ENCODE measurements at places on chromosomes 16 and 17.

DNA sequence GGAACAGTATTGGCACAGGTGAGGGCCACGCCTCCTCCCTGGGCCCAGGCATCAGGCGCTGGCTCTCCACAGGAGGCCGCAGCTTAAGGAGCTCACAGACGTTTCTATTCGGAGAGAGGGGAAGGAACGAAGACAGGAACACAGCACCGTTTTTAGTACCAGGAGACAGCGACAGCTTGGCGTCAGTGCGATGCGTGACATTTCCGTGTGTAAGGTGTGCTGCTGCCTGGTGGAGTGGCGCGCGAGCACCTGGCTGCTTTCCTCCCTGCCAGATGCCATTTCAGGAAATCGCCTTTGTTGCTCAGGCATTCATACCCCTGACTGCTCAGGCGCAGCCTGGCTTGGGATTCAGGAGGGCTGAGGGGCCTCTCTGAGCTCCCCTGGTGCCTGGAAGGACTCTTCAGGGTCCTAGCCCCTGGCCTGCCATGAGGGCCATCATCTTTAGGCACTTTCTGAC lies 367.5 kb downstream of the CPPED1 start:
- no peak for DNase-seq

DNA sequence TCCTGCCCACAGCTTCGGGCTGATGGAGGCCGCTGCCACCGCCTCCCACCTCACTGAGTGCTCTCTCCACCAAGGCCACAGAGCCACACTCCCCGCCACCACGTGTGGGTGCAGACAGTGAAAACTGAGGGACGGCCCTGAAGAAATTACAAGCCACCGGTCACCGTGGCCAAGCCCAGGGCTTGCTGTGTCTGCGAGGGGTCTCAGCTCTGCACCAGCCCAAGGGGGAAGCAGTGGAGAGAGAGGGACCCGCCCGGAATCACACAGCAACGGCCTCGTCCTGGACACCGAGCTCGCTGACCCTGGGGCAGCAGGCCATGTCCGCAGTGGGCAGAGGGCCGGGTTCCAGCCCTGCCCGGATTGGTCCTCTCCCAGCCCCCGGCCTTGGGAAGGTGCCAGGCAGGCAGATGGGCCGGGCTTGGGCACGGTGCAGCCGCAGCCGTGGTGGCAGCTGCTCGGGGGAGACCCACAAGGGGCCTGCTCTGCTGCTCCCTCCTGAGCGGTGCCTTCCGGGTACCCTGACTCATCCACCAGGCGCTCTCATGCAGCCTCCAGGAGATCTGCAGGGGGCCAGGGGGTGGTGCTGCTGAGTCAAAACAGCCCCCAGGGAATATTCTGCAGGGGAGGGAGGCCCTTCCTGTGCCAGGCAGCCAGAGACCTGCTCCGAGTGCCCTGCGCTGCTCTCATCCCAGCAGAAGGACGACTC lies 52.0 kb downstream of the CBFA2T3 start:
- DNase-seq, result peak; percentile 82

DNA sequence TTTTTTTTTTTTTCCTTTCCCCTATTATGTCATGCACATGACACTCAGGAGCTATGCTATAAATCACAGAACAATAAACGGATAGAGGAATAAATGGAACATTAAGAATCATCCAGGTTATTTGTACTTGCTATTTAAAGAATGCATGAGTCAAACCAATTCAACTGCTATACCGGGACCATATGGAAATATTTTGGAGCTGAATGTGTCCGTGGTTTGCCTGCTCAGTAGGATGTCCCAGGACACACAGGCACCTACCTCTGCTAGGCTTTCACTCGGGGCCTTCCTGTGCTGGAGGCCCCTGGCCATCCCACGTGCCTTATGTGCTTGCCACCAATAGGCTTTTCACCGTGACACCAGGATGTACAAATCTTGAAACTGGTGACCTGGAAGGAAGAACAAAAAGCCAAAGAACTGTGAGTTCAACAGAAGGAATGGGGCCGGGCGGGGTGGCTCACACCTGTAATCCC lies 15.3 kb upstream of the SEC14L1 start:
- DNase-seq, result peak; percentile 97

- DNase-seq, result no peak
Observed at GRCh38 chr16:57529391-57530103, 6.8 kb downstream of the CCDC102A start.

- no peak for DNase-seq
Observed at GRCh38 chr17:41806685-41807445, 4.9 kb downstream of the P3H4 start.

DNA sequence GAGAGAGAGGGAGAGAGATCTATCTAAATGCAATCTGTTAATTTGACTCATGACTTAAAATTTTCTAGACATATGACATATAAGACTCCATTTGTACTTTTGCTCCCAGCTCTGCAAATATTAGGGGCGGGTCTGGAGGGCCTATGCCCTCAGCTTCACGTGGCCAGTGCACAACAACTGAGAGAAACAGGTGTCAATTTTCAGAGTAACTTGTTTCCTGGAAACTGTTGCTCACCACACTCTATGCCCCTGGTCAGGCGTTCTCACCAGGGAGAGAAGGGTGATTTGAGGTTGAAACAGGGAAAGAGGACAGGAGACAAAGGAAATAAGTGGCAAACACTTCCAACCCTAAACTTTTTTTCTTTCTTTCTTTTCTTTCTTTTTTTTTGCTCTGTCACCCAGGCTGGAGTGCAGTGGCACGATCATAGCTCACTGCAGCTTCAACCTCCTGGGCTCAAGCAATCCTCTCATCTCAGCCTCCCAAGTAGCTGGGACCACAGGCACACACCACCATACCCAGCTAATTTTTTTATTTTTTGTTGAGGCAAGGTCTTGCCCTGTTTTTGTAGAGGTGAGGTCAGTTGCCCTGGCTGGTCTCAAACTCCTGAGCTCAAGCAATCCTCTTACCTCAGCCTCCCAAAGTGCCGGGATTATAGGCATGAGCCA lies 270.0 kb downstream of the SLC39A11 start:
- no peak for DNase-seq

GRCh38 chr16:83901101-83901500 lies 2.2 kb downstream of the MLYCD start:
- no peak for DNase-seq

- DNase-seq, result no peak
Observed at GRCh38 chr17:73987845-73988509, 215.5 kb upstream of the RPL38 start.

GRCh38 chr17:38920374-38921291 lies 4.8 kb upstream of the LASP1NB start:
- no peak for DNase-seq

DNA sequence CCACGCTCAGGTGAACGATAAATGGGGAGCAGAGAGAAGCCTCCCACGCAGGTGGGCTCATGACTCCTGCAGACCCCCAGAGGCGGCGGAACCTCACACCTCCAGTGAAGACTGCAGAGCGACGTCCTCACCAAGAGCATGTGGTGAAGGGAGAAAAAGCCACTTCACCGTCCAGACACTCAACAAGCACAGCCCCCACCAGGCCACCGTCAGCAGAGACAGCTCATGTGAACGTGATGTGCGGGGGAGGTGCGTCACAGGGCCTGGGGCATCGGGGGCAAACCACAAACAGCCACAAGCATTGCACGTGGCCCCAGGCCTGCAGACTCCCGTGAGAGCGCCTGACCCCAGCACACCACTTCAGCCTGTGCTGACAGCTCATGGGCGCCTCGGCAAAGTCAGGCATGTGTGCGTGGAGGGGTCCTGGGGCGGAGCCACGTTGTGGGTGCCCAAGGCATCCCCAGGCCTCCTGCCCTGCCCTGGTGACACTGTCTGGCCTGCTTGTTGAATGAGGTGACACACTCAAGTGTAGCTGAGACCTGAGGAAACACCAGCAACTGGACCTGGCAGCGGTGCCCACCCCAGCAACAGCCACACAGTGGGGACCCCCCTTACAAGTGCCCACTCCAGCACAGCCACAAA lies 19.0 kb downstream of the LMF1 start:
- DNase-seq, result no peak

DNA sequence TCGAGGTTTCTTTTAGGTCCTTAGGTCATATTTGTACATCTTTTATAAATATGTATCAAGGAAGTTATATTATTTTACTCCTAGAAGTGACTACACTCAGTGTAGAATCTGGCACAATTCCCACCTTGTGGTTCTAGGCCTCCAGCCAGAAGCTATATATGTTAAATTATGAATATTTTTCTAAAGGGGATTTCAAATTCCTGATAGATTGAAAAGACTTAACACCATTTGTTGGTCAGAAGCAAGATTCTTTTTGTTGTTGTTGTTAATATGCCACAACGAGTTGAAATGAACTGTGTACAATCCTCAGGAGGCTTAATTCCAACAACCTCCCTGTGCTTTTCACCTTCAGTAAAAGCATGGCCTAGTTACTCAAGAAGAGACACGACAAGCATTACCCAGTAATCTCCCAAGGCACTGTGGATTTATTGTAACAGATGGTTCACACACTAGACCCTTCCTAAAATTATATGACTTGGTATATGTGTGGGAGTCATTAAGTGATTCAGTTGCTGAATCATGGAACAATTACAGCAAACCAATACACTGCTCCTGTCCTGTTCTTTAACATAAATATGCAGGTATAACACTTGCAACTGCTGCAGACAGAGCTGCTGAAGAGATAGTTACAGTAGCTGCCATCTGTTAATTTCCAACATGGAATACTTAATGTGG lies 964.4 kb upstream of the GOT2 start:
- peak; percentile 1 for DNase-seq

DNA sequence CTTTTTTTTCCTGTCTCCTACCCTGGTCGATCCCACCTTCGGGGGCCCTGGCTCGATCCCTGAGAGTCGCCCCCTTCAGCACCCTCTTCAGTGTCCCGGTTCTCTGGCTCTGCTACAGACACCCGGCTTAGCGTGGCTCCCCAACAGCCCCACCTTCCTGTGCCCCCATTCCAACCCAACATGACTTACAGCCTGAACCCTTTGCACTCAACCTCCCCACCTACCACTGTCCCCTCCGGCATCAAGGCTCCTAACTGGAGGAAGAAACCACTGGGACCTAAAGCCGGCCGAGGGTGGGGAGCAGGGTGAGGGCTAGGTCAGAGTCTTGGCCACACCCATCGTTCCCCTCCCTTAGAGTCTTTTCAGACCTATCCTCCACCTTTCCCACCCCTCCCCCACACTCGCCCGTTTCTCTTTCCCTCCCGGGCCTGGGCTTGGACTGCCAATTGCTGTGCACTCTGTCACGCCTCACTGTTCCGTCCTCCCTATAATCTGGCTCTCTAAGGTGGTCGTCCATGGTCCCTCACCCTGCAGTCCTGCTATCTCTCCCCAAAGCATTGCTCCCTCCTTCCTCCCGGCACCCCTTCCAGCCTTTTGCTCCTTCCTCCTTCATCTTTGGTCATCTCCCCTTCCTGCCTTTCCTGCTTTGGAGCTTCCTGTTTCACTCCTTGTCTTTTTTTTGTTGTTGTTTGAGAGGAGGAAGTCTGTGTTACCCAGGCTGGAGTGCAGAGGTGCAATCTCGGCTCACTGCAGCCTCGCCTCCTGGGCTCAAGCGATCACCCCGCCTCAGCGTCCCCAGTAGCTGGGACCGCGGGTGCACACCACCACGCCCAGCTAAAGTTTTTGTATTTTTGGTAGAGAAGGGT lies 890 bp upstream of the CLDN7 start:
- DNase-seq, result peak; percentile 79

- no peak for DNase-seq
Observed at GRCh38 chr17:49495842-49496182, 719 bp downstream of the NGFR start.

GRCh38 chr17:82231312-82231561 lies 2.4 kb downstream of the SLC16A3 start:
- no peak for DNase-seq

DNA sequence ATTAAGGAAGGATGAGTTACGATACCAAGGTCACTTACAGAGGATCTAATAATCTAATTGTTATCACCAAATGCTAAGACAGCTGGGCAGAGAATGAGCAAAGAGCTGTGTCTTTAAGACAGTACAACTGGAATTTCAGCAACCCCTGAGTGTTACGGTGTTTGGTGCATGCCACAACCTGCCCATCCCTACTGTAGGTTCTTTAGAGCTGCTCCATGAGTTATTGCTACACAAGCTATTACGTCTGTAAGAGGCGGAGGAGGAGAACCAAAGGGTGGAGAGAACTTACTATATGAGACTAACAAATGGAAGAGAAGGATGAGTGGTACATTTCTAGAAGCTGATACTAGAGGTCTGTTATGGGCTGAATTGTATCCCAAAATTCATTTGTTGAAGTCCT lies 14.2 kb upstream of the C17orf78 start:
- DNase-seq, result peak; percentile 97

DNA sequence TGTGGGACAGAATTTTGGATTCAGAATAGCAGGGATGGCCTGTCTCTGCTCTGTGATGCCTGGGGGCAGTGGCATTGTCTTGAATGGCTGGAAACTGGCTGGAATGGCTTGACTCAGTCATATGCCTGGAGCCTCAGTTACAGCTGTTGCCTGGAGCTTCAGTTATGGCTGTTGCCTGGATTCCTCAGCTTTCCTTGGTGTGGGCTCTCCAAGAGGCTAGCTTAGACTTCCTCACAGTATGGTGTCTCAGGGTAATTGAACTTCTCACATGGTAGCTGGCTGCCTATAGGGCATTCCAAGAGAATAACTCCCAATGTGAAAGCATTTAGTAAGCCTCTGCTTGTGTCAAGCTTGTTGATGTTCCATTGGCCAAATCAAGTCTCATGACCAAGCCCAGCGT lies 21.1 kb downstream of the KRT23 start:
- no peak for DNase-seq

- DNase-seq, result no peak
Observed at GRCh38 chr17:72004611-72005331, 116.0 kb upstream of the SOX9 start.

GRCh38 chr17:12826431-12826830 lies 37.1 kb downstream of the ARHGAP44 start:
- no peak for DNase-seq

- DNase-seq, result no peak
Observed at GRCh38 chr16:12245921-12246720, 269.6 kb downstream of the SNX29 start.

- peak; percentile 75 for DNase-seq
Observed at GRCh38 chr16:2147981-2148671, at the start of gene RAB26. RAB26 (plus strand) TSS chr16:2148625; CDS start chr16:2148784, 159 bp downstream.

- no peak for DNase-seq
Observed at GRCh38 chr16:52257534-52257933, 289.4 kb downstream of the TOX3 start.

GRCh38 chr17:73969956-73970355 lies 233.5 kb upstream of the RPL38 start:
- peak; percentile 30 for DNase-seq

- peak; percentile 55 for DNase-seq
Observed at GRCh38 chr16:2231016-2231931, 5.0 kb upstream of the DNASE1L2 start.

GRCh38 chr17:75240394-75241142 lies 20.8 kb downstream of the GGA3 start:
- DNase-seq, result no peak

DNA sequence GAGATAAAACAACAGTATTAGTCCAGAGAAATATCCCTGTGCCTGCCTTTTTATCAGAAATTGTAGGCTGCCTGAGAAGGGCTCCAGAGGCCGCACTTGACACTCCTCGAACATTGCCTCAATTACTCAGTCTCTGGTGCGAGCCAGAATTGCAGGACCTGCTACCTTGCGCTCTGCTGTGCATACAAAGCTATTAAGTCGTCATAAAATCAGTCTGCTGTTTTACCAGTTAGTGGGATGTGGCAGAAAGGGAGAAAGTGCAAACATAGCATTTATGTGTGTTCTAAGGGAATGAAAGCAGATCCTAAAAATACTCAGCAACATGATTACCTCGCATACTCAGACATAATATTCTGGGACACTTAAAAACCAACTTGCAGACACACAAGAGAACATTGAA lies 70.6 kb downstream of the TMC6 start:
- DNase-seq, result no peak

GRCh38 chr16:66847533-66848067 lies 3.4 kb downstream of the CA7 start:
- no peak for DNase-seq
